ENCODE measurements at places on chromosomes 6 and 20.

- DNase-seq: no peak
Observed at GRCh38 chr20:7883309-7883708, 56.9 kb downstream of the HAO1 start.

DNA sequence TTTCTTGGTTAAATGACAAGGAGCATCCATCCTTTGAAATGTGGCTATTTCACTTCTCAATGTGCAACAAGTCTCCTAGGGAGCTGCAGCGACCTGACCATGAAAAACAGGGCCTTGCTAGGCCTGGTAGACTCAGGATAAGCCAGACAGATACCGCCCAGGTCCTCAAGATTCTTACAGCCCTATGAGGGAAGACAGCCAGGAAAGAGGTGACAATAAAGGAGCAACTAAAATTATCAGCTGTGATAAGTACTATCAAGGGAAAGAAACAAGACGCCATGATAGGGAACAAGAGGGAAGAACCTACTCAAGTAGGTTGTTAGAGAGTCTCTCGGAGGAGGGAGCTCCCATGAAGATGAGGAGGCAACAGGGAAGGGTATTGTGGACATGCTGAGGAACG lies 51.4 kb upstream of the EMILIN3 start:
- no peak for DNase-seq

DNA sequence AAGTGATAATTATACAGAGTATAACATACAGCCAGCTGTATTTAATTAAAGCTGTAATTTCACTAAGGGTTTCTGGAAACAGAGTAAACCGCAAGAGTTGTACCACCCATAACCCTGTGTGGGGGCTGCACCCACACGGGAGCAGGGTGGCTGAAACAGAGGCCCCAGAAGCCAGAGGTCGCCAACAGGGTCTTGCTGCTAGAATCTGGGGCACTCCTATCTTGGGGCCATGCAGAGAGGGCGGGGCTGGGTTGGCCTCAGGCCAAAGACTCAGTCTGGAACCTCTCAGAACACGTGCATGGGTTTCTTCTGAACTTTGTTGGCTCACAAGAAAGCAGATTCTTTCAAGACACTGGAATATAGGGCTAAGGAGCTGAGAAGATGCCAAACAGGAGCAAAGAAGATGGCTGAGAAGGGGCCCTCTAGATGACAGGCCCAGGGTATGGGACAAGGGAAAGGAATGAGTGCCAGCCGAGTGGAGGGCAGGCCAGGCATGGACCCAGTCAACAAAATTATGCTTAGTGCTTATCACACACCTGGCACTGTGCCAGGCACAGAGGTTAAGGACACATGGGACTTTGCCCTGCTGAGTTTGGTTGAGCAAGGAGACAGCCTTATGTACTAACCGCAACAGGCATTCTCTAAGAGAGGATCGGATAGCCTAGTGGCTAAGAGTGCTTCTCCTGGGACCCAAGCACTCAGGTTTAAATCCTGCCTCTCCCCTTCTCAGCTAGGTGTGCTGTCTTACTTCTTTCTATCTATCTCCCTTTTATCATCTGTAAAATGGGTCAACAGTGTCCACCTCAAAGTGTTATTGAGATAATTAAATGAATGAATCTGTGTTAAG lies 96.6 kb upstream of the FOXP4 start:
- no peak for DNase-seq

- DNase-seq: no peak
Observed at GRCh38 chr20:36110994-36111393, 43.5 kb upstream of the EPB41L1 start.

GRCh38 chr20:50019466-50020256 lies 36.9 kb downstream of the SNAI1 start:
- no peak for DNase-seq

GRCh38 chr6:132114201-132114825 lies 163.1 kb upstream of the CCN2 start:
- DNase-seq: no peak

DNA sequence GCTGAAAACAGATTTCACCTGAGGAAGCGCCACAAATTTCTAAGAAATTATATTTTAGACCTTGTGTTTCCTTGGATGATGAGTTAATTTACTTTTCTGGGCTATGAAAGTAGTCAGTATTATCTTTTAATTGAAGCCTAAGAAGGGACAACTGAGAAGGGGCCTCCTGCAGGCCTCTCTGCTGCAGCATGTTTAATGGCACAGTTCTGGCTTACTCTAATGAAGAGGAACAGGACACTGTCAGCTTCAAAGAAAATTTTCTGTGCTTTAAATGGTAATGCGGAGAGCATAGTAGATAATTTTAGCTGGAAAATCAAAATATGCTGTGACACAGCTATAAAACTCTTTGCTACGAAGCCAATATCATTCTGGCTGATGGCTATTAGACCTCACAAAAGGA lies 167.4 kb downstream of the HDGFL1 start:
- no peak for DNase-seq

DNA sequence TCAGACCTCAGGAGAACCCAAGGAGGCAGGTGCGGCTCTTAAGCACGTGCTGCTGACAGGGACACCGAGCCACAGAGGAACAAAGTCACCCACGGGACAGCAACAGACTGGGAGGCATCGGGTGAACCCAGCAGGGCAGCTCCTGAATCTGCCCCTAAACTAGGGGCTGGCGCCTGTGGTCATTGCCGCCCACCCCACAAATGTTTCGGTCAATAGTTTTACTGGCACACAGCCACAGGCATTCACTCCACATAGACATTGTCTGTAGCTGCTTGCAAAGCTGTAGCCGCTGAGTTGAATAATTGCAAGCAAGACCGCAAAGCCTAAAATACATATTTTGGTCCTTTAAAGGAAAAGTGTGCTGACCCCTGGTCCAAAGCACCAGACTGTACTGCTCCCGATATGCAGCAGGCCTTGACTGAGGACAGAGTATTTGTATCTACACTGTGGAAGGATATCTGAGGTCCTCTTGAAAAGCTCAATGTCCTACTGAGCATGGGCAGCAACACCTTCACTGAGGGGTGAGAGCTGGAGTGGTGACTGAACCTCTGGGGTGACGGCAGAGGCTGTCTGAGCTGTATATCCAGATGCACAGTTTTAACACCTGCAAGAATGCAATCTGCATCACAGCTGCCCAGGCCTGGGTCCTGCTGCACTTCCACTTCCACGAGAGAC lies 310.3 kb downstream of the THBS2 start:
- DNase-seq: no peak

- peak; percentile 62 for DNase-seq
Observed at GRCh38 chr6:11317885-11318771, 85.7 kb upstream of the NEDD9 start.

- DNase-seq: no peak
Observed at GRCh38 chr6:153043719-153044118, 41.2 kb upstream of the MTRF1L start.

DNA sequence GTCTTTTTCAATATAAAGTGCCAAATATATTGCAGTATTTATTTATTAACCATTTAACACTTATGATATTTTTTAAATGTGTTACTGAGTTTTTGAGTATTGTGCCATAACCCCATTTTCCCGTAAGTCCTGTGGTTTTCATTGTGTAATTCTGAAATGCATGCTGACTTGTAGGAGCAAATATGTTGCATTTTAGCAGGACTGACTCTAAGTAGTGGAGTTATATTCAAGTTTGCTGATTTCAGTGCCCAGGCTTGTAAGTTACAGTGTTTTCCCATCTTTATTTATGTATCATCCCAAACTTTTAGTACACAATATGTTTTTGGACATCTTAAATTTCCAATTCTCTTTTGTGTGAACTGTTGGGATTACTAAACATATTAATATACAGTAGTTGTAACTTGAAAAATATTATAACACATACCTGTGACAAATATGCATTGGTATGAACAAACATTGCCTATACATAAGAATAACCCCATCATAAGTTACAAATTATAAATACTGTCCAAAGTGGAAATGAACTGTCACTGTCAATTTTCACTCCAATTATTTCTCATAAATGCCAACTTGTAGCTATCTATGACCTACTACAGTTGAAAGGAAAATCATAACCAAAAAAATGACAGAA lies 179.3 kb upstream of the RUNX2 start:
- DNase-seq: no peak

- DNase-seq: no peak
Observed at GRCh38 chr6:168873278-168874190, 380.1 kb downstream of the THBS2 start.

DNA sequence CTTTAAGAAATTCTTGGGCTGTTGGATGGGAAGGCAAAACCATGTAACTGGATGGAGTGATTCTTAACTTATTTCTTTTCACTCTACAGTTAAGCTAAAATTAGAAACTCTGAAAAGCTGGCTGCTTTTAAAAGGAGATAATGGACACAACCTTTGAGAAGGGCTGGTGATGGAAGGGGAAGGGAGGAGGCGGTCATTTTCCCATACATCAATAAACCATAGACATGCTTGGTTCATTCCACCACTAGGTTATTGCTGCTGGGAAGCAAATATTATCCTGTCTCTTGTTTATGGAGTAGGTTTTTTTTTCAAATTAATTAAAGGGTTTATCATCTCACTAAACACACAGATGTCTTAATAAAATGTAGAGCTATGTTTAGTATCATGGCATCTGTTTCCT lies 76.2 kb downstream of the PLCB1 start:
- no peak for DNase-seq

DNA sequence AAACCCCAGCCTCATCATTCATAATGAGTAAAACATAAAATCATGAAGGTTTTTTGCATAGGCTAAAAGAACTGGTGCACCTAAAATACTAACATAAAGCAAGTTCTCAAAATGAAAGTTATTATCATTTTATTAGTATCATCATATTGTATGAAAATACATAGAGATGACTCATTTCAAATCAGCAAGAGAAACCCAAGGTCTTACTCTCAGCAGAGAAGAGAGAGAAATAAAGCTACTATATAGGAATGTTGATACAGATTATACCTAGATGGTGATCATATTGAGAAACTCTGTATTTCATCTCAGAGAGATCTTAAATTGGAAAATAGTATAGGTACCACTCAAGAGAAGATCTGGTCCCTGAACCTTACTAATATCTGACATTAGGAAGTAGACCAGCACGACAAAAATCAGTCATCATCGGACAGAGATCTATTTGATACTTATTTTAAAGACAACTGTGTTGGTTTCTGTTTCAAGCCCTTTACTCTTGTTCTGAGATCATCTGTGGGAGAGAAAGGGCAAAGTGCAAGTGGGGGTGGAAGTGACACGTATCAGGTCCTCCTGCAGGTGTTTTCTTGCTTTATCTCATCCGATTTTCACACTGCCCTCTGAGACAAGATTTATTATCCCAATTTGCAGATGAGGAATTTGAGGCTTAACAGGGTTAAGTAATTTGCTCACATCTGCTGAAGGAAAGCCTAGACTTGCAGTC lies 532.3 kb downstream of the MAFB start:
- DNase-seq: no peak

GRCh38 chr6:111983193-111983592 lies 70.7 kb upstream of the CCN6 start:
- DNase-seq: no peak

DNA sequence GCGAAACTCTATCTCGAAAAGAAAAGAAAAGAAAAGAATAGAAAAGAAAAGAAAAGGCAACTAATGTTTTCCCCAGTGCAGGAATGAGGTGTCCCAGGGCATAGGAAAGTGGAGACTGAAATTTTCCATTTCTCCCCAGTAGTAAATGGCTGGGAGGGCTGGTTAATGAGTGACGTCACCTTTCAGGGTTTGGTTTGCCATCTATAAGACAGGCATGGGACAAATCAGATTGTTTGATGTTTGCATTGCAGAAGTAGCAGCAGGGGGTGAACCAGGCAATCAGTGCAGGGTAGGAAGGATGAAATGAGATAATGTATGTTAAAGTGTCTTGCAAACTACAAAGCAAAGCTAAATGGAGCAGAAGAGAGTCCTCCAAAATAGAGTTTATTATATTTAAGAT lies 533.4 kb downstream of the PKHD1 start:
- DNase-seq: no peak

- no peak for DNase-seq
Observed at GRCh38 chr6:24564081-24564480, 69.3 kb downstream of the ALDH5A1 start.

GRCh38 chr6:154134471-154135147 lies 95.6 kb downstream of the OPRM1 start:
- no peak for DNase-seq

DNA sequence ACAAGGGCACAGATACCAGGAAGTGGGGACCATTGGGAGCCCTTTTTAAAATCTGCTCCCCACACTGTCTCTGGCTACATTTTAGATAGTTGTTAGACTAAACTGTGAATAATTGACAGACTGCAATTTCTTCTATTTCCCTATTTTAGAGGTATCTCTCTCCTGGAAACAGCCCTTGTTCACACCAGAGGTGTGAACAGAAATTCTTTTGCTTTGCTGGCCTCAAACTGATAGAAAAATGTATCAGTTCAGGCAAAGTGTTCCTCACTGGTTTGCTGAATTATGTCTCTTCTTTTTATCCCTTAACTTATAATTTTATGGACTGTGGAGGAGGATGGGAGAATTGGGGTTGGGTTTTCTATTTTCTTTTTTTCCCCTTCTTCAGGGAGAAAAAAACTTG lies 513.2 kb upstream of the SULF2 start:
- no peak for DNase-seq

DNA sequence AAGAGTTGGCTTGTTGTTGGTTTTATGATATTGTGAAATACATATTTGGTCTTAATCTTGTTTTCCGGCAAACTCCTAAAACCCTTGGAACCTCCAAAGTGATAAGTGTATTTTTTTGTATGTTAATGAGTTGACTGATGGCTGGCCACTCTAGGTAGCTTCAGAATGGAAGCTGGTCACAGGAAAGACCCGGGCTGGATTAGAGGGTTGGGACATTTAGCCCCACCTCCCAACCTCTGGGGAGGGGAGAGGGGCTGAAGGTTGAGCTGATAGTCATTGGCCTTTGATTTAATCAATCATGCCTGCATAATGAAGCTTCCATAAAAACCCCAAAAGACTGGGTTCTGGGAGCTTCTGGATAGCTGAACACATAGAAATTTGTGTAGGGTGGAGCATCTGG lies 42.7 kb downstream of the SASH1 start:
- no peak for DNase-seq

GRCh38 chr6:107539409-107539808 lies 49.5 kb downstream of the SOBP start:
- DNase-seq: no peak

GRCh38 chr6:88808381-88808780 lies 155.0 kb downstream of the RNGTT start:
- no peak for DNase-seq

DNA sequence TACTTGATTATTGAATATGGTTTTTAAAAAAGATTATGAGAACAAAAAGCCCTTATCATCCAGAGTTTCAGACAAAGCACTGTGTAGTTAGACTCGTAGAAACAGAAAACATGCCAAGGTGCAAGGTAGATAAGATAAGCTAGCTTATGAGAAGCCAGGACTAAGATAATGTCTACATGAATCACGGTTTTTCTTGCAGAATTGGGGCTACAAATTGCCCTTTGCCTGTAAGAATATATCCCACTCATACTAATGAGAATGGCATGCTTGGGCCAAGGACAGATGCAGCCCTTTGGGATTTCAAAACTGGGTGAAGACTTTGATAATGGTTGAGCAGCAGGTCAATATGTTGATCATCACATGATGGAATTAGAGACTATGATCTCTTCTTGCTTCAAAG lies 165.3 kb upstream of the PREP start:
- DNase-seq: no peak
